ENCODE measurements at places on chromosomes 4 and X.

DNA sequence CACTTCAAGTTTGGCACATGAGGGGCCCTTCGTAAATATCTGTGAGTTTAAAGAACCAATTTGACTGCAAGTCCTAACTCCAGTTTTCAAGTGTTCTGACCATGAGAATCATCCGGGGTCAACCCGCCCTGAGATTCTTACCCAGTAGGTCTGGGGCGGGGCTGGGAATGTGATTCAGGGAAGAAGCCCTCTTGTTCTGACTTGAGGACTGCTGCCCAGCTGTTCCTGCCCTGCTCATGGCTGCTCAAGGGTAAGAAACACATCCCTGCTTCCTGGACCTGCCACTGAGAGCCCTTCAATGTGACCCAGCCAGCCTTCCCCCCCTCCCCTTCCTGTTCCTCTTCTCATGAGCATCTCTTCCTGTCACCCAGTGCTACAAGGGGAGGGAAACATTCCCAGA, 92.7 kb upstream of the PGRMC2 start:
- DNase-seq: no peak

DNA sequence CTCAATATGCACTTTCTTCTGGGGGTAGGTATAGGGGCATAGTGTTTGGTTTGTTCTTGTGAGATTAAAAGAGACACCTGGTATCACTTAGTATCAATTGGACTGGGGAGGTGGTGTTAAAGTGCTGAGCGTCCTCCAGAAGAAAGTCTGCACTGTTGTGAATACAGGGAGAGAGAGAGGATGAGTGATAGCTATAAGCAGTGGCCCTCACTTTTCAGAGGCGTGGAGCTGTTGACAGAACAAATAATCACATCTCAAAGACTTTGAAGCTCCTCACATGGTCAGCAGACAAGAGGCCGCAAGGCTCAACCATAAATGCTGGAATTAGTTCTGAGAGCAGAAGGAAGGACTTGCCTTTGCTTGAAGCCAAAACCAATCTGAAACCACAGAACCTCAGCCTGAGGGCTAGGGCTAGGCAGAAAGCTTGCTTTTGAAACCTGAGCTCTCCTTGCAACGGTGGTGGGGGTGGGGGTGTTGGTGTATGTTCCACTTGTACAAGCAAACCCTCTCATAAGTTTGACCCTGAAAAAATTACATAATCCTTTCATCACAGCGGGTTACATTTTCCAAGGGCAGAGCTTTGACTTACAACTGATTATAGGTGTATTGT, 123.2 kb upstream of the SCML1 start:
- DNase-seq: peak; percentile 60

DNA sequence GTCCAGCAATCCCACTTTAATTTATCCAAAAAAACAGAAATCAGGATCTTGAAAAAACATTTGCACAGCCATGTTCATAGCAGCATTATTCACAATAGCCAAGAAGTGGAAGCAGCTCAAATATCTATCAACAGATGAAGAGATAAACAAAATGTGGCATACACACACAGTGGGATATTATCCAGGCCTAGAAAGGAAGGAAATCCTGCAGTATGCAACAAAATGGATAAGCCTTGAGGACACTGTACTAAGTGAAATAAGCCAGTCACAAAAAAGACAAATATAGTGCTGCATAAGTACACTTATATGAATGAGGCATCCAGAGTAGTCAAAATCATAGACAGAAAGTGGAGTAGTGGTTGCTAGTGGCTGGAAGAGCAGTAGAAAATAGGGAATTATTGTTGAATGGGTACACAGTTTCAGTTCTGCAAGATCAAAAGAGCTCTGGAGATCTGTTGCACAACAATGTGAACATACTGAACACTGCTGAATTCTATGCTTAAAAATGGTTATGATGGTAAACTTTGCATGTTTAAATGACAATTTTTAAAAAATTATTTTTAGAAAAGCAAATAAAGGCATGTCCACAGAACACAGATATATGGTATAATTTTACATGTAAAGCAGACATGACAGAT, 25.6 kb downstream of the CHM start:
- no peak for DNase-seq

- DNase-seq: no peak
These were observed 24.9 kb upstream of the DYNLT3 start for GRCh38 chrX:37872303-37872655.

DNA sequence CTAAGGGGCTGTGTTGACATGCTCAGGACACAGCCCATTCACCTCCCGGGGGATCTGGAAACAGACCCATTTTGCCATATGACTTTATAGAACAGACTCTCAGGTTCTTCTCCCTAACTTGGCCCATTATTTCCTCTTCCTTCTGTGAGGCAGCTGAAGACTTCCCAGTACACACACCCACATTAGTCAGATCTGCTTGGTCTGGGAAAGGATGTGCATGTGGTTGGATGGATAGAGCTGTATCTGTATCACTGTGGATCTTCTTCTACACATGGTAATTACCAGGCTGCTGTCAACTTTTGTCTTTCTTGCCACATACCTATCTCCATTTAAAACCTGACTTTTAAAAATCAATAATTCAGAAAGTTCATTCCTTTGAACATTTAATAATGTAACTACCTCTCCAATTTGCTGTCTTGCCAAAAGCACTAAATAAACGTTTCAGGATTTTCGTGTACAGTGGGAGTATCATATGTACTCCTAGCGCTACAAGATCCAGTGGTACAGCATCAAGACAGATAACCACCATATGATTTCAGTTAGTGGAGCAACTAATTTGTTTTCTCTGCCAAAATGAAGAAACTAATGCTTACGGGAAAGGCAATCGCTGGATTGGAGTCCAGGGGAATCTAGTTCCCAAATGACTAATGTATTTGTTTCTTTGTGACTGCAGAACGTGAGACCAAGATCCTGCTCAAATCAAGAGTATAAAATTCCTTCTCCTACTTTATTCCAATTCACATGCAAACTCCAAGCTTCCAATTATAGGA, 134.1 kb upstream of the MAP3K15 start:
- no peak for DNase-seq

DNA sequence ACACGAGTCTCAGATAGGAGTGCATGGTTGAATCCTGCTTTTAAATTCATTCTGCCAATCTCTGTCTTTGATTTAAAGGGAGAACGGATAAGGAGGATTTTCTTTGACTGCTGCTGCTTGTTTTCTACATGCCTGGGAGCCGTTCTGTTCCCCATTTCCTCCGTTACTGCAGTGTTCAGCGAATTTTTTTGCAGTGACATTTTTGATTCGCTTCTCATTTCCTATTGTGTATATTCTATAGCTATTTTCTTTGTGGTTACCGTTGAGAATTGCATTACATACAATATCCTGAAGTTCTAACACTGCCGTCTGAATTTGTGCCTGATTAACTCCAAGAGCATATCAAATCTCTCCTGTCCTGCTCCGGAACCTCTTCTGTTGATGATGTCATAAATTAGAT, 14.8 kb upstream of the MAEA start:
- no peak for DNase-seq

- no peak for DNase-seq
These were observed 9.6 kb downstream of the PPP3CA start for GRCh38 chr4:101337688-101338087.

GRCh38 chr4:57051524-57051923, 58.7 kb downstream of the IGFBP7 start:
- DNase-seq: no peak

- DNase-seq: no peak
These were observed 112.2 kb downstream of the DHX15 start for GRCh38 chr4:24472161-24472510.

DNA sequence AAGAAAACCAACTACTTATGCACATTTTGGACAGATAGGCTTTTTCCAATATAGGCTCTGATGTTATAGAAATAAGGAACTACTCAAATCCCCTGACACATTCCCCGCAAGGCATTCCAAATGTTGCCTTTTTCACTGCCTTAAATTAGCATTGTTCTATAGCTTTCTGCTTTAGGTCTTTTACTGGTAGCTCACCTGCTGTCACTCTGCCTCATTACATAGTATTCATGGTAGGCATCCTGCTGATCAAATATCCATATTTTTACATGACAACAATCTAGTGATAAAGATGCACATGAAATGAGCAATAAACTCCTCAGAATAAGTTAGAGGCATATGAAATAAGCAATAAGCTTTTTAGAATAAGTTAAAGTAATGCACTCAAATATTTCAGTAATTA, 542.7 kb downstream of the FAM133A start:
- DNase-seq: no peak

- no peak for DNase-seq
These were observed 117.7 kb downstream of the STOX2 start for GRCh38 chr4:184022679-184023383.

DNA sequence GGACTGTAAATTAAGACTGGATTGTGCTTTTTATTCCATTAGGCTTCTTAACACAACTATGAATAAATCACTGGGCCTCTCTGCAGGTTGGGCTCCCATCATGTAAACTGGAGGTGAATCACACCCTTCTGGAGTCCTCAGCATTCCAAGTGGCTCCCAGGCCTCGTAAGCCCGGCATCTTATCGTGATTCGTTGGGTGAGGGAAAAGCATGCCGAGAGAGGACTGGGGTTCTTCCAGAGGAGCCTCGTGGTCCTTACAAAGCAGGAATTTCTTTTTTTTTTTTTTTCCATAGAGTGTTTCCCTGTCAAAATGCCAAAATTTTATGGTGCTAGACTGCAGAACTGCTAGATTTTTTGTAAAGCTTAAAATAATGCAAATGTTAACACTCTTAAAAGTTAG, 20.0 kb downstream of the CLDN22 start:
- DNase-seq: no peak

GRCh38 chr4:160631044-160631443, 1528.2 kb downstream of the RAPGEF2 start:
- DNase-seq: no peak

DNA sequence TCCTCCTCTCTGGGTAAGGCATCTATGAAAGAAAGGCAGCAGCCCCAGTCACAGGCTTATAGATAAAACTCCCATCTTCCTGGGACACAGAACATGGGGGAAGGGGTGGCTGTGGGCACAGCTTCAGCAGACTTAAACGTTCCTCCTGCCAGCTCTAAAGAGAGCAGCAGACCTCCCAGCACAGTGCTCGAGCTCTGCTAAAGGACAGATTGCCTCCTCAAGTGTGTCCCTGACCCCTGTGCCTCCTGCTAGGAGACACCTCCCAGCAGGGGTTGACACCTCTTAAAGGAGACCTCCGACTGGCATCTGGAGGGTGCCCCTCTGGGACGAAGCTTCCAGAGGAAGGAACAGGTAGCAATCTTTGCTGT, 89.9 kb downstream of the EFHC2 start:
- DNase-seq: no peak

DNA sequence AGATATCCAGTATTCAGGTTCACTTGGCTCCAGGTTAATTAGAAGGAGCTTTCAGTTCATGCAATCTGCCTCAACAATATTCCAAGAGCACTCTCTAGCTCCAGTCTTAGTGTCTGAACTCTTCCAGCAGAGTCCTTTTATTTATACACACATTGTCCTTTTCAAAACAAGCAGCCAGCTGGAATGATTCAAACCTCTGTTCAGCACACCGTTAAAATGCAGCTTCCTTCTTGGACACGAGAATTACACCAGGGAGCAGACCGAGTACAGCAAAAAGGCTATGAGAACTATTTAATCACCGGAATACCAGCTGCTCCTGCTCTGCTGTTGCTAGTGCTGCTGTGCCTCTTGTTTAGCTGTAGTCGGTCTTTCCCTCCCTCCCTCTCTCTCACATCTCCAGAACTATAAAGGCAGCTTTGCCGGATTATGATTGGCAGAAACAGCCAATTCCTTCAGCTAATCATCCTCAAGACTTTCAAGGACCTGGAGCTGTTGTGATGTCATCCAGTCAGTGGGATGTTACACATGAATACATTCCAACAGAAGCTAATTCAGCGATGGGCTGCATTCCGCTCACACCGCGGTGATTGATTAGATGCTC, at the start of gene NDST4:
Gene NDST4, minus strand, starts transcription at position 115 of the 601 bp plus-strand sequence. CDS start 36,584 bp downstream, outside the sequence.
- no peak for DNase-seq

DNA sequence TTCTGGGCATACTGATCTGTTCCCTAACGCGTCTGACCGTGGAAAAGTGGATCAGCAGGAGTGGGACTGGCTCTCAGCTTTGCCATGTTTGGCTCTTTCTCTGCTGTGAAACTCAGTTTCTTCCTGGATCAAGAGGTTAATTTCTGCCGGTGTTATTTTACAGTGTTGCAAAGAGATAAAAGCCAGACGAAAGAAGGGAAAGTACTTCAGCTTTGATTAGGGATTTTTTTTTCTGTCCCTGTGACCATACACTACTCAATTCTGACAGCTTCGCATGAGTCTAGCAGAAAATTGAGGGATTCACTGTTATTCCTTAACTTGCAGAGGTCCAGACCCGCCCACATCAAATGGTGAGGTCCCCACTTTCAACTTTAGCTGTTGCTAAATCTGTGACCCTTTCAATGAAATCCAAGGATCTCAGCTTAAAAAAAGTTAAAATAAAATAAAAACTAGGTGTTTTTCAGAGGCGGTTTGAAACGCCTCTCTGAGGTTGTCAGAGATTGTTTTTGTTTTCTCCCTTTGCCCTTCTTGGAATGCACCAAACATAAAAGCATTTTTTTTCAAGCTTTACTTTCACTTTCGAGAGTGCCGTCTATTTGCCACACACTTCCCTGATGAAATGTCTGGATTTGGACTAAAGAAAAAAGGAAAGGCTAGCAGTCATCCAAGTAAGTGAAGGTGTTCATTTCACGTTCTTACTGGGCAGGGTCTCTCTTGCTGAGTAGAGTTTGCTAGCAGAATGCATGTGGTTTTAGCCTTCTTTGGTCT, at the start of gene TLR3:
Gene TLR3, plus strand, starts transcription at position 576 of the 768 bp plus-strand sequence. CDS start 7,464 bp downstream, outside the sequence.
- DNase-seq: peak; percentile 63

GRCh38 chrX:147803948-147804347, 107.8 kb upstream of the FMR1 start:
- DNase-seq: peak; percentile 67

GRCh38 chr4:87961993-87962392, 13.5 kb upstream of the SPP1 start:
- DNase-seq: no peak

DNA sequence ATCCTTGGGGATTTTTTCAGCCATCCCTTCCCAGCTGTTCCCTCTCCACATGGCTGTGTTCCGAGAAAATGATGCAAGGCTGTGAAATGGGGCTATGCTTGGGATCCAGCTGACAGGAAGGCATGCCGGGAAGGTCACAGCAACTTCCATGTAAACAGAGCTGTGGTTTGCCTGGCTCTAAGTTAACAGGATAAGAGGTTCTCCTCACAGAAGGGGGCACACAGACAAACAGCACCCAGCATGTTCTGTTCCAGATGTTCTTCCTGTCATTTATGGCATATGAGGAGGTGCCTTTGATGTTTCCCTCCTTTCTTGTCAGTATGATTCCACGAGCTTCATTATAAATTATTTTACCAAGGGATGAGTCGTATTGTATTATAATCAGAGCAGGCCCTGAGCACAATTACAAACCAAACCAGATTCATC, 220.7 kb downstream of the ANTXR2 start:
- DNase-seq: no peak

DNA sequence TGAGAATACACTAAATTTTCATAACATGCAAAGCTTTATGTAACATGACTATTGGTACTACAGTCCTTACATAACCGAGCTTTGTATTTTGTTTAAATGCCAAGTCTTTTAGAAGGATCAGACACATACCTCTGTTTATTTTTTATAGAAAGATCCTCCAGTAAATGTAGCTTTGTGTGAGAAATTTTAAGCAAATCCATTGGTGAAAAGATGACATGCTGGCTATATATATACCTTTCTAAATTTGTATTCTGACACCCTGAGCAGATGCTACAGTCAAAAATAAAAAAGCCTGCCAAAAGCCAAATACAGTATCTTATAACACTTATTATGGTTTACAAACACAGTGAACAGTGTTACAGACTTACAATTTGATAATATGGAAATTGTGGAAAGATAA, at the start of gene YIPF7:
Gene YIPF7, minus strand, starts transcription at position 201 of the 400 bp plus-strand sequence. CDS start 1,525 bp downstream, outside the sequence.
- DNase-seq: no peak

Data from activated CD4-positive, alpha-beta T cell treated with anti-CD3 and anti-CD28 coated beads, Interleukin-2, amount 10 ng/mL, durations not matched to agents 24 days and 14 days (primary cell).